Vagina (tissue), 2 donors: ENCODE measurements at places on chromosomes 7 and 10. TPM values are rescaled to one million over a fixed set of nuclear protein-coding genes. Genes with fewer than 3 reads are reported as not detected.
A peak's percentile ranks its signal among the peaks of the same experiment; 100 is the strongest.

GRCh38 chr7:105454095-105454747 lies 65.5 kb upstream of the SRPK2 start:
- DNase-seq: no peak
- no peak overlapping the region for H3K4me3 ChIP-seq
- H3K36me3 ChIP-seq: no peaks in the 10 kb centered on the region
- no peak overlapping the region for H3K27ac ChIP-seq
- H3K27me3 ChIP-seq: no peaks in the 10 kb centered on the region

Gene LRRC17
- 2.9 TPM for total RNA-seq

DNA sequence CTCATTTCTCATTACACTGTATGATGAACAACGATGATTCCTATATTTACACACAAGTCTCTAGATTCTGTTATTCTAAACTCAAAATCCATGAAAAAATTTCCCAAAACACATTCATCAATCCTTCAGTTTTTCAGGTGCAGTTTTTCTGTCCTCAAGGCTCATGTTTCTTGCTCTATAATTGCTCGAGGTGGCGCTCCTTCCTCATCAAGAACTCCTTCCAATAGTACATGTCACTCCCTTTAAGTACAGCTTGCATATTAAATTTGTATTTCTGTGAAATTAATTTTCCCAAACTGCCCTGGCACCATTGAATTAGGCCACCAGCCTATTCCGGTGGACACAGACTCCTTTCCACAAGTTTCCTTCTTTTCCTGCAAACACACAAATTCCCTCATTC lies 188.7 kb upstream of the MINDY3 start:
- no peak overlapping the region for H3K27ac ChIP-seq
- no peaks in the 10 kb centered on the region for H3K36me3 ChIP-seq
- no peak for DNase-seq

Gene JMJD1C
- total RNA-seq: 105 TPM

Gene C10orf53
- total RNA-seq: not detected

Gene RNF32
- total RNA-seq: not detected

GRCh38 chr10:59627366-59628018 lies 82.2 kb downstream of the SLC16A9 start:
- no peak overlapping the region for H3K4me3 ChIP-seq
- no peaks in the 10 kb centered on the region for H3K36me3 ChIP-seq
- no peaks in the 10 kb centered on the region for H3K27me3 ChIP-seq
- H3K4me1 ChIP-seq: no peaks in the 10 kb centered on the region
- no peak overlapping the region for H3K27ac ChIP-seq

DNA sequence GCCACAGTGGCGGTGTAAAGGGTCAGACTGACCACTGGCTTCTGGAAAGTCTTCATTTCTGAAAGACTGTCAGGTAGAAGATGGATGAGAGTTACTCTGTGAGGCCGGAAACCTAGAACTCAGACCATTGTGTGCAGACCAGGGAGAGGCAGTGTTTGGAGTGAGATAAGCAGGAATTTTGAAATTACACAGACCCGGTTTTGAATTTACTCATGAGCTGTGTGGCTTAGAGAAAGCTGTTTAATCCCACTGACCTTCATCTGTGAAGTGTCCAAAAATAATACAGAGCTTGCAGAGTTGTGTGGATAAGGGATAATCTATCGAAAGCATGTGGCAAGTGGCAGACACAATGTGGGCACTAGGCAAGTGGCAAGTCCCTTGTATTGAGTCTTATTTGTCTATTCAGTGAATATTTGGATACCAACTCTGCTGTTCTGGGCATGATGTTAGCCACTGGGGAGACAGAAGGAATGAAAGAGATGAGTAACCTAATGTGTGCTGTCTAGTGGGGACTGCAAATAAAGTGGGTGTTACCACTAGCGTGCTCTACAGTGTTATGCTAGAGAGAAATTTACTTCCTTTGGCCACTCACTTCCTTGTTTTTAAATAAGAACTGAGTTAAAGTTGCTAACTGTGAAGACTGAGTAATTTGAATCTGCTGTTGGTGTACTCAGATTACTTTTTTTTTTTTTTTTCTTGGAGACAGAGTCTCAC lies 69.4 kb downstream of the KIAA1217 start:
- no peak overlapping the region for H3K4me3 ChIP-seq
- DNase-seq: no peak
- H3K36me3 ChIP-seq: peaks cover 5% of the 10 kb centered on the region
- H3K27ac ChIP-seq: no peak overlapping the region

DNA sequence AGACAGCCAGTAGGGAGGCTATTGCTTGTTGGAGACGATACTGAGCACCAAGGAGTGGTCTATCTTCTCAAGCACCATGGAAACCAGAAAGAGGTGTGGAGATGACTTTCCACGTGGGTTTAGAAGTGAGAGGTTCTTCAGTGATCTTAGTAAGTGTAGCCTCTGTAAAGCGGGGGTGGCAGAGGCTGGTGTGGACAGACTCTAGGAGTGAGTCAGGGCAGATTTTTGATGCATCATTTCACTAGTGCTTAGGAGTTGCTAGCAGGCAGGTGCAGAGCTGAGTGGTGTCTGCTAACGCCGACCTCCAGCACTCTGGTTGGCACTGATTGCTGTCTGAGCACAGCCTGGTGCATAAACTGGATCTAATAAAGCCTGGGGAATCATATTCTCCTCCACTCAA lies 78.4 kb upstream of the ADO start:
- no peak for DNase-seq
- H3K4me3 ChIP-seq: no peak overlapping the region
- no peak overlapping the region for H3K27ac ChIP-seq
- H3K27me3 ChIP-seq: no peaks in the 10 kb centered on the region
- H3K36me3 ChIP-seq: no peaks in the 10 kb centered on the region
- H3K4me1 ChIP-seq: no peaks in the 10 kb centered on the region

GRCh38 chr7:20394284-20394683 lies 63.6 kb downstream of the ITGB8 start:
- peaks cover 10% of the 10 kb centered on the region for H3K4me1 ChIP-seq
- no peaks in the 10 kb centered on the region for H3K27me3 ChIP-seq

GRCh38 chr7:25844102-25844870 lies 307.7 kb upstream of the NFE2L3 start:
- H3K36me3 ChIP-seq: no peaks in the 10 kb centered on the region
- no peaks in the 10 kb centered on the region for H3K27me3 ChIP-seq
- no peak for DNase-seq
- H3K4me3 ChIP-seq: no peak overlapping the region
- peaks cover 22% of the 10 kb centered on the region for H3K4me1 ChIP-seq
- H3K27ac ChIP-seq: no peak overlapping the region

GRCh38 chr10:49309691-49310411 lies 10.9 kb downstream of the C10orf71 start:
- no peak overlapping the region for H3K27ac ChIP-seq
- no peak for DNase-seq
- H3K4me3 ChIP-seq: no peak overlapping the region
- no peaks in the 10 kb centered on the region for H3K27me3 ChIP-seq

Gene SEMA3A
- 3.4 TPM for total RNA-seq

Gene ZDHHC6
- 18.7 TPM for total RNA-seq

DNA sequence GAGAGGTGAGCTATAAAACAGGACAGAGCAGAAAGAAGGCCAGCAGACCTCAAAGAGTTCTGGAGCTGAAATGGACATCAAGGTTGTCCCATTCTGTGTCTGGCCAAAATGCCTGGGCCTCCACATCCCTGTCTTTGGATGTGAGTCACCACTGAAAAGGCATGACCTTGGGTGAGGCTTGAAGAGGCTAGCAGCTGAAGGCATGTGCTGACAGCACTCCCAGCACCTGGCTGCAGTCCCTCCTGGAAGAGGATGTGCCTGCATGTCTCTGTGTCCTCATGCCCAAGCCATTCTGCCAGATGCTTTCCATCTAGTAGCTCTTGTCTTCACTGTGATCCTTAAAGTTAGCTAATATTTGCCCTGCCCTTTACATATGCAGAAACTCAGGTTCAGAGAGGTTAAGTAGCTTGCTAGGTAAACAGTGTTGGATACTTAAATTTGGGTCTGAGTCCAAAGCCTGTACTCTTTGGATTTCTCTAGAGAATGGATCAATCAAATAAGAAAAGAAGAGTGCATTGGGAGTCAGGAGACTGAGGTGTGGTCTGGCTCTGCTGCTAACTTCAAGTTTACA lies 35.8 kb downstream of the HECW1 start:
- no peaks in the 10 kb centered on the region for H3K36me3 ChIP-seq
- no peaks in the 10 kb centered on the region for H3K27me3 ChIP-seq
- no peak overlapping the region for H3K27ac ChIP-seq
- no peak for DNase-seq
- H3K4me1 ChIP-seq: no peaks in the 10 kb centered on the region

Gene AKR1E2
- total RNA-seq: 3.7 TPM

DNA sequence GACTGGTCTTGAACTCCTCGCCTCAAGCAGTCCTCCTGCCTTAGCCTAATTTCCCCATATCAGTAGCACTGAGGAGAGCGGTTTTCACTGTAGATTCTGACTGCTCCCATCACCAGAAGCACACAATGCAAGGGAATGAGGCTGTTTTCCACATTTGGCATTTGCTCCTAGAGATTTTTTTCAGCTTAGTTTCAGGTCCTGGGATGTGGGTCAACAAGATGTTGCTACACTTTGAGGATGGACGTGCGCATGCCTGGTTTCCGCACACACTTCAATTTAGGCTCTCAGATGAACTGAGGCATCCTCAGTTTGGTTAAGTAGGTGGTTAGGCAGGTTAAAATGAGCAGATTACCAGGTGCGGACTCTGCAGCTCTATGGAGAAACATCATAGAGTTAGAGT lies 287.1 kb upstream of the LYZL1 start:
- H3K4me1 ChIP-seq: no peaks in the 10 kb centered on the region
- no peak for DNase-seq
- H3K27me3 ChIP-seq: no peaks in the 10 kb centered on the region
- no peak overlapping the region for H3K4me3 ChIP-seq

Gene AKR1C2
- total RNA-seq: 104 TPM

DNA sequence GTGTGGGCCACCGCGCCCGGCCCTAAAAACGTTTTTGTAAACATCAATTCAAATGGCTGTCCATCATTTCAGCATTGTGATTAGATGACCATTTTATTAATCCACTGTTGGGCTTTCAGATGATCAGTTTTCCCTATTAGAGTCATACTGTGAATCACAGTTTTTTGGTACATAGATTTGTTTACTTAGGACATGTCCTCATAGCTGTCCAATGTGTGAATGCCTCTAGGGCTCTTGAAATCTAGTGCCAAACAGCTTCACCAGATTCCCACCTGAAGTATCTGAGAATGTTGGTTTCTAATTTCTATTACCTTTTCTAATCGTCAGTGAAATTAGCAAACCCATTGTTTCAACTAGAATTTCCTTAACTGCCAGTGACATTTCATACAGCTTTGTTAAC lies 66.8 kb downstream of the UPF2 start:
- H3K27me3 ChIP-seq: no peaks in the 10 kb centered on the region
- no peak overlapping the region for H3K27ac ChIP-seq
- no peaks in the 10 kb centered on the region for H3K4me1 ChIP-seq
- no peak overlapping the region for H3K4me3 ChIP-seq
- peaks cover 39% of the 10 kb centered on the region for H3K36me3 ChIP-seq
- no peak for DNase-seq

DNA sequence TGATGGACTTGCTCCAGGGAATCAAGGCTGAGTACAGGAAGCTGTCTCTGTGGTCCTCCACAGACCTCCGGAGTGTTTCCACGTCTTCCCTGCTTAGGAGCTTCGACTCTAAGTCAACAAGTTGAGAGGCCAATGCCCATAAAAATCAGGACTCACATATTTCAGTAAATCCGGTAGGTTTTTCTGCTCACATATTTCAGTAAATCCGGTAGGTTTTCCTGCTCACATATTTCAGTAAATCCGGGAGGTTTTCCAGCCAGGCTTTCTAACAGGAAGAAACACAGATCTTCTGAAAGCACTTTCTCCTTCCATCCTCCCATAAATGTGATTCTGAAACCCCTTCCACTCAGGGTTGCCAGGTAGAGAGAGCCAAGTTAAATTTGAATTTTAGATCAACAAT lies 340.1 kb upstream of the SHH start:
- H3K27me3 ChIP-seq: no peaks in the 10 kb centered on the region
- H3K4me3 ChIP-seq: no peak overlapping the region
- H3K4me1 ChIP-seq: no peaks in the 10 kb centered on the region
- no peak overlapping the region for H3K27ac ChIP-seq
- peak; percentile 25 for DNase-seq

Gene CDH23
- total RNA-seq: 10.3 TPM

- no peak for DNase-seq
- H3K4me3 ChIP-seq: no peak overlapping the region
- no peaks in the 10 kb centered on the region for H3K36me3 ChIP-seq
These were observed 234.0 kb downstream of the ZMYND11 start for GRCh38 chr10:369221-369683.

- no peak overlapping the region for H3K27ac ChIP-seq
- no peak overlapping the region for H3K4me3 ChIP-seq
- no peaks in the 10 kb centered on the region for H3K36me3 ChIP-seq
- no peak for DNase-seq
- peaks cover 17% of the 10 kb centered on the region for H3K4me1 ChIP-seq
- no peaks in the 10 kb centered on the region for H3K27me3 ChIP-seq
These were observed 250.9 kb upstream of the TMEM72 start for GRCh38 chr10:44660271-44660670.

Gene SPDYE9
- total RNA-seq: not detected

DNA sequence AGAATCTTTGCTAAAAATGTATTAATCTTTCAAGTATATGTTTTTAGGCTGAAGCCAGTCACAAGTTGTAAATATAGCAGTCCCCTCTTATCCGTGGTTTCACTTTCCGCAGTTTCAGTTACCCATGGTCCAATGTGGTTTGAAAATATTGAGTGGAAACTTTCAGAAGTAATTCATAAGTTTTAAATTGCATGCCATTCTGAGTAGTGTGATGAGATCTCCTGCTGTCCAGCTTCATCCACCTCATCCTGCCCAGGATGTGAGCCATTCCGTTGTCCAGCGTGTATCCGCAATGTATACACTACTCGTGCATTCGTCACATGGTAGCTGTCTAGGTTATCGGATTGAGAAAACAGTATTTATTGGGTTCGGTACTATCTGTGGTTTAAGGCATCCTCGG lies 12.2 kb downstream of the PDCD4 start:
- no peak for DNase-seq
- H3K4me1 ChIP-seq: peaks cover 33% of the 10 kb centered on the region
- H3K36me3 ChIP-seq: peaks cover 51% of the 10 kb centered on the region
- no peak overlapping the region for H3K4me3 ChIP-seq

Gene ANKRD1
- not detected for total RNA-seq

Gene OR2A12
- not detected for total RNA-seq

GRCh38 chr7:31004393-31004792 lies 40.6 kb downstream of the GHRHR start:
- H3K27ac ChIP-seq: no peak overlapping the region
- no peaks in the 10 kb centered on the region for H3K36me3 ChIP-seq
- no peak overlapping the region for H3K4me3 ChIP-seq
- H3K4me1 ChIP-seq: no peaks in the 10 kb centered on the region

Gene MYL7
- not detected for total RNA-seq

GRCh38 chr10:4120096-4120853 lies 335.3 kb upstream of the KLF6 start:
- no peak overlapping the region for H3K4me3 ChIP-seq
- H3K27me3 ChIP-seq: no peaks in the 10 kb centered on the region
- no peak overlapping the region for H3K27ac ChIP-seq
- no peaks in the 10 kb centered on the region for H3K36me3 ChIP-seq

DNA sequence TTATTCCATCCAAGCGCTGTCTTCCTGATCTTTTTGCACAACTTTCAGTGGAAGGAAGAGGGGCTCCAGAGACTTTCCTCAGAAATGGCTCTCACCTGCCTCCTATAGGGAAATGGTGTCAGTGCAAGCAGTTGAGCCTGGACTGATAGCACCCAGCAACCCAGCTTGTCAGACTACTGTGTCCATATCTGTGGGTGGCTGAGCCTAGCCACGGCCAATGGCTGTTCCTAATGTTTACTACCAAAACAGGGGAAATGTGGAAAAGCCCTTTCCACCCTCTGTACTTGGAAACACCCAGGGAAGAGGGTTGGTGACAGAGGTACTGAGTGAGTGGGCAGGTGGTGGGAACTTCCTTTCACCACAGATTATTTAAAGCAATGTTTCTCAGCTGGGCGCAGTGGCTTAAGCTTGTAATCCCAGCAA lies 4.3 kb upstream of the YKT6 start:
- no peak overlapping the region for H3K4me3 ChIP-seq
- no peak for DNase-seq
- no peaks in the 10 kb centered on the region for H3K36me3 ChIP-seq
- no peak overlapping the region for H3K27ac ChIP-seq
